ENCODE measurements at places on chromosomes 2 and 18.

DNA sequence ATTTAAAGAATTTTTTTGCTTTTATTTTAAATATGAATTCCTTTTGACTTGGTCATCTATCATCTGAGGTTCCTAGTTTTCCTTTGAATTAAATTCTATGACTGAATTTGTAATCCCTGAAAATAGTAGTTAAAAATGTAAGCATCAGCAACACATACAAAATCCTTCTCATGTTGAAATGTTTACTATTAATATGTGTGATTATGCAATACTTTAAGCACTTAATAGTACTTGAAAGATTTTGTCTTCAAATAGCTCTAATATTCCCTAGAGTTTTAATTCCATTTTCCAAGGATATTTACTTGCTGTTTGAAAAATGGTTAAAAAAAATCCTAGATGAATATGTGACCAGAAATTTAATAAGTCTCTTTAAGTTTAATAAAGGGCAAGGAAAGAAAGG is 26.6 kb upstream of the SPATS2L start:
- no peak for DNase-seq

DNA sequence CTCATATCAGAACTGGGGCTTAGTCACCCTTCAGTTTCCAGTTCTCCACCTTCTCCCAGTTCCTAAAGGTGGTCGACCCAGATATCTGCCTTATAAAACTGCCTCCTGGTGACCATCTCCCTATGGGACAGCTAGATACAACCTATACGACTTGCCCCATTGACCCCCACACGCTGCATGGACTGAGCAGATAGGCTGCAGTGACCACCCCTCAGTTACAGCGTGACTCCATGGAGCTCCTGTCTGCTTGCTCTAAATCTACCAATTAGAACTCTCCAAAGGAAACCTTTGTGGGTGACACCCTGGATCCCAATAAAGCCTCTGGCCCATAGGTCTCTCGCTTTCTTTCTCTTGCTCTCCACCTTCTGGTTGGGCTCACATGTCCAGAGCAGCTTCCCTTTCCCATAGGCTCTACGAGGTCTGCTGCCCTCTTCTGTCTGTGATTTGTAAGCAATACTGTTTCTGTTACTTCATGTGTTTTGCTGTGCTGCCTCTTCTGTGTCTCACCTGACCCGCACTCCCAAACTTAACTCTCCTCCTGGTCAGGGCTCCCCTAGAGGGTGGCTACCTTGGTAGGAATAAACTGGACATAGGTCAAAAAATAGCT is 971.3 kb upstream of the FAM98A start:
- DNase-seq = no peak

- DNase-seq = no peak
These were observed 2.9 kb upstream of the CLEC4F start for GRCh38 chr2:70823249-70823648.

GRCh38 chr2:96608469-96609455 is 29.4 kb downstream of the KANSL3 start:
- no peak for DNase-seq

DNA sequence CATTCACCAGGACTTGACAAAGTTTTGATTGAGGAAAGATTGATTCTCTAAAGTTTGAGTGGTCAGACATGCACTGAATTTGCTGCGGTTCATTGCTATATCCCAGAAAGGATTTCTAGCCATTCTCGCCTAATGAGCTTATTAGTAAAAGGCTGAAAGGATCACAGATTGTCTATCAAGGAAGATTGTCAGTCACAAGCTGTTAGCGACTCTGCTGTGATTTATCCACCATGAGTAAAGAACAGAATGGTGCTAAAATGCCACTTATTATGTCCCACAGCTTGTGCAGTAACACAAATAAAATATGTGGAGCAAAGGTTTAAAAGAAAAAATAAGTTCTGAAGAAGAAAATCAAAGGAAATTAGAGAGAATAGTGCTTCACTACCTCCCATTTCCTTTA is 701.2 kb upstream of the CDH7 start:
- DNase-seq = no peak

DNA sequence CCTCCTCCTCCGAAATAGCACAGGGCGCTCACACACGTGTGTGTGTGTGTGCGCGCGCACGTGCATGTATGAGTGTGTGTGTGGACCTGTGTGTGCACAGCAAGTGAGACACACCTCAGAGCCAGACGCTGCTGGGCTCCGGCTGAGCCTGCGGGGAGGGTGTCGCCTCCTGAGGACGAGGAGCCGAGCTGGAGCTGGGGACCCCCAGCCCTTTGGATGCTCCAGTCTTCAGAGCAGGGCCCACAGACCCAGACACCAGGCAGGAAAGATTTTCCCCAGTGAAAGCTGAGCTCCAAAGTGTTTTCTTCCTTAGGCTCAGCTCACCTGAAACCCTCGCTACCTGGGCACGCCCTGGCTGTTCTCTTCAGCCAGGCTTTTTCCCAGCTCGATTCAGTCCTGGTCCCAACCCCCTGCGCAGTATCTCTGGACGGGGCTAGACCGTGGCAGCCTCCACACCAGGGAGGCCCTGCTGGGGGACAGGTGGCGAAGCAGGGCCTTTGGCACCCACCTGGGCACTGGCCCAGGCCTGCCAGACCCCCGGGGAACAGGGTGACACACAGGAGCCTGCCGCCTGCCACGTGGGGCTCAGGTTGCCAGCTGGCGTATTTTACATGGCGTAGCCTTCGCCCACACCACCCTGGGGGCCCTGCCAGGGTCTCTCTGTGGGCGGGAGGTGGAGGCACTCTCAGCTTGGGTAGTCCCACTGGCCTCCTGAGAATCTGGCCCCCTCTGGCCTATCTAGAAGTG is 36.2 kb downstream of the PDIA6 start:
- no peak for DNase-seq

DNA sequence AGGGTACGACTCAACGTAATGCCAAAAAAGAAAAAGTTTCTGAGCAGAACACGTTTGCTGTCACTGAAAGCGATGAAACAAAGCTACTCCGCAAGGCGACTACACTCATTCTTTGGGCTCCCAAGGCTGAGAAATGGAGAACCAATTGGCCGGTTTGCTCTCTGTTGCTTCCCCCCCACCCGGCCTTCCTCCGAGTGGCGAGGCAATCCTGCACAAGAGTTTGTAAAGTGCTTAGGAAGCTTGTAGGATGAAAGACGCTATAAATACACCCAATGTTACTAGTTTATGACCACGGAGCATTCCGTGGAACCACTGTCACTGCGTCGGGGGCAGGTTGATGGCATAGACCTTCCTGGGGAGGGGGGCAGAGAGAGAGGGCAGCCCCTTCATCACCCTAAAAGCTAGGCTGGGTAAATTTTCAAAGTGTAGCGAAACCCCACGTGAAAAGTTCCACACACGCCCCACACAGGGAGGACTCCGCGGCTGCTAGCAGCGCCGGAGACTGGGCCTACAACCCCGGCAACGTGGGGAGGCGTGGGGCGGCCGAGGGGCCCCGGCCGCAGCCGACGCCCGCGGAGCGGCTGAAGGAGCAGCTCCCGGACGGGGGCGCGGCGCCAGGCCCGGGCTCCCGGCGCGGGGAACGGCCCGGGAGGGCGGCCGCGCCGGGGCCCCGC is 915 bp downstream of the CUL3 start:
- no peak for DNase-seq

- no peak for DNase-seq
These were observed 477 bp downstream of the ACVR1 start for GRCh38 chr2:157875641-157876065.

GRCh38 chr2:168997118-168997521 is 34.0 kb downstream of the ABCB11 start:
- no peak for DNase-seq

GRCh38 chr2:85599468-85600234 is 2.8 kb downstream of the TMEM150A start:
- DNase-seq = no peak
